ENCODE measurements at places on chromosomes 5 and 9.

DNA sequence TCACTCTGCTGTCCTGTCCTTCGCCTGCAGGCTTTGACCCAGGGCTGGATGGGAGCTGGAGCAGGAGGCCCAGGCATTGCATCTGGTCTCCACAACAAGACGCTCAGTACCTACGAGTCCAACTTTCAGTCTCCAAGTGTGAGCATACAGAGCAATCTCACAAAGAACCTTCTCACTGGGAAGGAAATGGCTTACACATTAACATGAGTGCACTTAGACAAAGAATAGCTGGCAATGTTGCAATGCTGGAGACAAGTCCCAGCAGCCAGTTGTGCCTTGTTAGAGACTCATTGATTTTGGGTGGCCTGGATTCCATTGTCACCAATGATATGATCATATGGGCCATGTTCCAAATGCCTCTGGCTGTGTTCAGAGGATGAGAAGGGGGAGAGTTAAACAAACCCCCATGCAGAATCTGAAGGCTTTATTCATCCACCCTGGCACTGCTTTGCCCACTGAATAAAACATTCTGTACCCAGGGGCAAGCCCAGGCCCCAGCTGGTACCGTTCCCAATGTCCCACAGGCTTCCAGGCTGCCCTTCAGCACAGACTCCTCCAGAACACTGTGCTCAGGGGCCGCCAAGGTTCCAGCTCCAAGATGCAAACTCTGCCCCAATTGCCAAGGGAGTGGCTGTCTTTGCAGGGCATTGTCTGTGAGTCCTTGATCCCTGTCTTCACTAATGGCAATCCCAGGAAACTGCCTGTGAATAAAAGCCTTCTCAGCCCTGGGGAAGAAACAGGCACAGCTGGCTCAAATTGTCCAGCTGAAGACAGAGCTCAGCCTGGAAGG, 185.5 kb downstream of the HSD17B3 start:
- no peak for DNase-seq

DNA sequence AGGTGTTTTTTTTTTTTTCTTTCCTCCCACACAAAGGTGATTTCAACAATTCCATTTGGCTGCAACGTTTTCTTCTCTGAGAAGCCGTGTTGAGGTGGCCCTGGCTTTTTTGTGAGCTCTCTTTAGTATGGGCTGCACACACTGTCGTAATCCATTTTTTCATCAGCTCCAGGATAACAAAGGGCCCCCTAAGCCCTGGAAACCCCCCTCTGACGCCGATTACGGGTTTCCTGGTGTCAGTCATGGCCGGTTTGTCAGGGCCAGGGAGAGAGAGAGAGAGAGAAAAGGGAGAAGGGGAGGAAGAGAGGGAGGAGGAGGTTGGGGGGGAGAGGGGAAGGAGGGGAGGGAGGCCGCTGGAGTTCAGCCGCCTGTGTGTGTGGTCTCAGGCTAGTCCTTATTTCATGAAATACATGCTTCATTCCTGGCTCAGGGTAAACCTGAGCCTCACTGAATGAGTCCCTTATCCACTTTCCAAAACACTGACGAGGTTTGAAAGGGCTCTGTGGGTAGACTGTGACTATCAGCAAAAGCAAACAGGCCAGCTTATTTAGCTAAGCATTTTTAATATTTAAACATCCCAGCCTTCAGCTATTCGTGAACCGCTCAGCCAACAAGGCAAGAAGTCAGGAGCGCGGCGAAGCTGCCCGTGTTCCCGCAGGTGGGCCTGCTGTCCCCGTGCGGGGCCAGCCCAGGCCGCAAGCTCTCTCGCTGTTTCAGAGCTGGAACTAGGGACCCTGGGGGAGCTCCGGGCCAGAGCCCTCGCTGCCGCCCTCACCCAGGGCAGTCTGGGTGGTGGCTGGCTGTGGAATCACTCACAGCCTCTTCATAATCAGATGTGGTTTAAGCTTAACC, 172.8 kb downstream of the ERCC6L2 start:
- DNase-seq, result no peak

DNA sequence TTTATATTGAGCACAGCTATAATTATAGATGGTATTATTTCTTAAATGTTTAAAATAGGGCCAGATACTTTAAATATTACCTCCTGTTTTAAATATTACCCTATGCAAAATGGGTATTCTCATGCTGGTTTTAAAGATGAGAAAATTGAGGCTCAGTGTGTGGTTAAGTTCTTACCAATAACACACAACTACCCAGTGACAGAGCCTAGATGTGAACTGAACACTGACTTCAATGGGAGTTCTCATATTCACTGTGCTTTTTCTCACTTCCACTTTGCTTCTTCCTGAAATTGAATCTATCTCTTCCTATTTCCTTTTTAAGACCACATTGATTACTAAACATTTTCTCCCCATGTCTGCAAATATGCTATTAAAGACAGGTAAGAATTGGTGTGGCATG, 135.8 kb upstream of the TUSC1 start:
- DNase-seq, result no peak

- DNase-seq, result no peak
Measured at GRCh38 chr9:22037954-22038690, 29.0 kb upstream of the CDKN2B start.

DNA sequence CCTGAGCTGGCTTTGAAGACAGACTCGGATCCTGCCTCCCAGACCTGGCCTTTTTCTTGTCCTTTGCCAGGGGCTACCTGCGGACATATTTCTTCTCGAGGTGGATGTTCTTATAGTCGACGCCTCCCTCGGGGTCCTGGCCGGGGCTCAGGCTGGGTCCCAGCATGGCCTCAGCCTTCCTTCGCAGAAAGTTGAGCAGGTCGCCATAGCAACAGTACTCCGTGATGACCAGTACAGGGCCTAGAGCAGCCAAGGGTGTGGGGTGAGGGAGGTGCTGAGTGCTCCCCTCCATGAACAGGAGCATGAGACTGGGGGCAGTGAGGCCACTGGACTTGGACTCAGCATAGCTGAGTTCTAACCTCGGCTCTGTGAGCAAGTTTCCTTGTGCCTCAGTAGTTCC, 26.7 kb downstream of the CSF1R start:
- DNase-seq, result no peak
